A172 (cell line): ENCODE measurements at places on chromosomes 2 and 18. TPM values are rescaled to one million over a fixed set of nuclear protein-coding genes. Genes with fewer than 3 reads are reported as not detected.

GRCh38 chr2:15788830-15789229, 151.5 kb upstream of the MYCN start:
- DNase-seq: no peak

DNA sequence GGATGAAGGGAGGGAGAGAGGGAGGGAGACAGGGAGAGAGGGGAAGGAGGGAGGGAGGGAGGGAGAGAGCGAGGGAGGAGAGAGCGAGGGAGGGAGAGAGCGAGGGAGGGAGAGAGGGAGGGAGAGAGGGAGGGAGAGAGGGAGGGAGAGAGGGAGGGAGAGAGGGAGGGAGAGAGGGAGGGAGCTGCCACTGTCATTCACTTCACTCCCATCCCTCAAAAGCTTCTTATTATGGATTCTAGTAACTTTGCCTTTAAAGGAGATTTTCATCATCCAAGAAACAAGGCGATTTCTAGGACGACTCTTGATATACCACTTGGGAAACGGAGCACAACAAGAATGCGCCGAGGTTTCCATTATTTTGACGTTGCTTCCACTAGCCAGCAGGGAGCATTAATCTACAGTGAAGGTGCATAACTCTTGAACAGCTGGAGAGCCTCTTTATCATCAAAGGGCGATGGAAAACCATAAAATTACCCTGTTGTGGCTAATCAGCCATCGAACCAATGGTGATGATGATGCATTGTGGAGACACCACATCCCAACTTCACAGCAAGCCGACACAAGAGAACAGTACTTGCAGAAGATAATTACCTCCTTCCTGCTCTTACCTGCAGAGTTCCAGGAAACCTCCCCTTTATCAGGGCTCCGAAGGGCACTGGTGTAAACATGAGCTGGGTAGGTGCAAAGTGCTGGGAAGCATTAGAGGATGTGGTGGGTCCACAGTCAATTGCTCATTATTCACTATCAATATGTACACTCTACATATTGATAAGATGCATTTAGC, 130.5 kb downstream of the EIPR1 start:
- DNase-seq: no peak

TTC39C gene
- 17.8 and 21.8 TPM in 2 replicates for total RNA-seq

GRCh38 chr2:66897691-66898150, 462.8 kb downstream of the MEIS1 start:
- no peak for DNase-seq

GRCh38 chr2:46336283-46336959, 39.2 kb downstream of the EPAS1 start:
- no peak for DNase-seq

GRCh38 chr18:3360211-3360610, 89.8 kb upstream of the TGIF1 start:
- DNase-seq: no peak

DNA sequence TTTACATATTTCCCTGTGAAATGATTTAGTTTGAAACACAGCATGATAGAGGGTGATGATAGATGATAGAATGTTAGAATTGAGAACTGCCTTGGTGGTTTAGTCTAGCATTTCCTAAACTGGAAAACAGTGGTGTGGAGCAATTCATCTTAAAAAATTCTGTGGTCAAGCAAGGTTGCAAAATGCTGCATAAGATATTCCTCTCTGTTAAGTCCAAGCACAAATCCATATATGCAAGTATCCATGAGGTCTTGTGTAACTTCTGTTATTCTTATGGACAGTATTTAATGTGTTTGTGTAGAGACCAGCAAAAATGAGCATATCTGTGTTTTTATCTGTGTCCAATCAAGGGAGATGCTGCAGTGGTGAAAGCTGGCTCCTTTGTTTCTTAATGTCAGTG, 30.0 kb downstream of the CPS1 start:
- DNase-seq: no peak

- peak; percentile 24 for DNase-seq
Observed at GRCh38 chr2:148209603-148210002, 188.7 kb downstream of the MBD5 start.

DNA sequence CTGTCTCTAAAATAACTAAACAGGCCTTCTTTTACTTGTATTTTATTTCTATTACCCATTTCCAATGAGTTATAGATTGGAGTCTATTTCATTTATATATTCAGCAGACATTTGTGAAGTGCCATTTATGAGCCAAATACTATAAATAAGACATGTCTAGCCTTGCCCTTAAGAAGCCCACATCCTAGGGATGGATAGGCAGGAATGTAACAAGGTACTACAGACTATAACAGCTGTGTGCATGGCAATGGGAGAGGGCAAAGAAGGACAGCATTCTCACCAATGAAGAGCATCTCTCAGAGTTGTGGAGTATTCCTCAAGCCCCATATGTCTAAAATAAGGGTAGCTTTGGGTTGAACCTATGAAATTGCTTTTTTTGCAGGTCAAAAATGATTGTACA, 161.9 kb upstream of the RASGRP3 start:
- no peak for DNase-seq

ACKR3 gene
- total RNA-seq: 1.3 and 1.7 TPM in 2 replicates

GRCh38 chr2:182359990-182360662, 66.7 kb downstream of the PDE1A start:
- DNase-seq: no peak

GRCh38 chr2:33287507-33288005, 188.9 kb upstream of the RASGRP3 start:
- DNase-seq: no peak

DNA sequence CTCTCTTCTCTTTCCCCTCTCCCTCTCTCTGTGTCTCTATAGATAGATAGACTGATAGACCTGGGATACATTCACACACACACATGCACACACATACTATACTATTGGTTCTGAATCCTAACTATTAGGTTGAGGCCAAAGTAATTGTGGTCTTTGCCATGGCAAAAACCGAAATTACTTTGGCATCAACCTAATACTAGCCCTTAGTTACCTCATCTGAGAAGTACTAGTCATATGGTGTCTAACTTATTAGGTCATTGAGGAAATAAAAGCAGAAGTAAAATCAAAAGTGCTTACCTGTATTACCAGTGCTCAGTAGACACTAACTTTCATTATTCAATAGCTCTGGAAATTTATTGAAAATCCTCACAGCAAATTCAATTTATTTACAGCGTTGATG, 451.5 kb downstream of the EPHA4 start:
- DNase-seq: no peak

PDCD1 gene
- total RNA-seq: 0.10 TPM in 1 of 2 replicates, not detected in the other

DNA sequence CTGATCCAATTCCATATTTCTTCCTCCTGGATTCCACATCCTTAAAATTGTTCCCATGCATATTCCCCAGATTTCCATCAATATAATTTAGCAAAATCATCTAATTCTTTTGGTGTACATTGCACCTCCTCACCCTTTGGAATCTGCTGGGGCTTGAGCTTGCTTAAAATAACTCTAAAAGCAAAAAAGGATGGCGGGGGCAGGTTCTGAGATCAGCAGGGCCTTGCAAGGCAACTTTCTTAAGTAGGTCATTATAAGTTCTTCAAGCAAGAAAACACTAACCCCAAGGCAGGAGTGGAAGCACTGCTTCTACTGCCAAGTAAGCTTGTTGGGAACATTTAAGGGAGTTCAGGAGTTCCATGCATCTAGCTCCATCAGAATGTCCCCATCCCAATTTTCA, 254.3 kb upstream of the CCDC68 start:
- no peak for DNase-seq

NEU2 gene
- not detected in 2 replicates for total RNA-seq

GRCh38 chr18:13007248-13007560, 16.0 kb downstream of the CEP192 start:
- no peak for DNase-seq

DNA sequence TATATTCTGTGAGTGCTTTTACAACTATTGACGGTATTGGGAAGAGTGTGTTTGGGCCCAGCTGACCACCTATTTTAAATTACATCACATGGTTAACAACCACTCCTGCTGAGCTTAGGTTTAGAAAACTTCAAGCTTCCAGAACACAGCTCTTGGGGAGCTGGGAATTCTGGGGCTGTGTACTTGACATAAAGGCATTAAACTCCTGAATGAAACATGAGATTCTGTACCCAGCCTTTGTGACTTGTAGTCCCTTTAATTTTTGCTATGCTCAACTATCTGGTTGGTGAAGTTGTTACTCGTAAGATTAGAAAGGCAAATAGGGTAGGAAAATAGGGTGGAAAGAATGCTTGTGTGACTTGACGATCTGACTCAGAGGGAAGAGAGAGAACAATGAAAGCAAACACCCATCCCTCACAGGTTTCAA, 66.9 kb downstream of the LTBP1 start:
- DNase-seq: no peak

NPHP1 gene
- total RNA-seq: 17.4 and 25.7 TPM in 2 replicates

SOS1 gene
- 10.3 and 14.1 TPM in 2 replicates for total RNA-seq

DNA sequence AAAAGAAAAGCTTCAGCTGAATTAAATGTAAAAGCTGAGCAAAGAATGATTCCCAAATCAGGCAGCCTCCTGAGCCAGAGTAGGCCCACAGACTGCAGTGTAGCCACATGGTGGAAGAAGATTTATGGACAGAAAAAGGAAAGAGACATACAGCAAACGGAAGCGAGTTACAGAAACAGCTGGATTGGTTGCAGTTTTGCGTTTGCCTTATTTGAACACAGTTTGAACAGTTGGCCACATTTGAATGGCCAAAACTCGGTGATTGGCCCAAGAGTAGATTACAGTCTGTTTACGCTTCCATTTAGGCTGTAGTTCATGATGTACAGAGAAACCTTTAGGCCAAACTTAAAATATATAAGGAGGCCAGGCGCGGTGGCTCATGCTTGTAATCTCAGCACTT, 35.1 kb downstream of the SH2D6 start:
- DNase-seq: no peak

DNA sequence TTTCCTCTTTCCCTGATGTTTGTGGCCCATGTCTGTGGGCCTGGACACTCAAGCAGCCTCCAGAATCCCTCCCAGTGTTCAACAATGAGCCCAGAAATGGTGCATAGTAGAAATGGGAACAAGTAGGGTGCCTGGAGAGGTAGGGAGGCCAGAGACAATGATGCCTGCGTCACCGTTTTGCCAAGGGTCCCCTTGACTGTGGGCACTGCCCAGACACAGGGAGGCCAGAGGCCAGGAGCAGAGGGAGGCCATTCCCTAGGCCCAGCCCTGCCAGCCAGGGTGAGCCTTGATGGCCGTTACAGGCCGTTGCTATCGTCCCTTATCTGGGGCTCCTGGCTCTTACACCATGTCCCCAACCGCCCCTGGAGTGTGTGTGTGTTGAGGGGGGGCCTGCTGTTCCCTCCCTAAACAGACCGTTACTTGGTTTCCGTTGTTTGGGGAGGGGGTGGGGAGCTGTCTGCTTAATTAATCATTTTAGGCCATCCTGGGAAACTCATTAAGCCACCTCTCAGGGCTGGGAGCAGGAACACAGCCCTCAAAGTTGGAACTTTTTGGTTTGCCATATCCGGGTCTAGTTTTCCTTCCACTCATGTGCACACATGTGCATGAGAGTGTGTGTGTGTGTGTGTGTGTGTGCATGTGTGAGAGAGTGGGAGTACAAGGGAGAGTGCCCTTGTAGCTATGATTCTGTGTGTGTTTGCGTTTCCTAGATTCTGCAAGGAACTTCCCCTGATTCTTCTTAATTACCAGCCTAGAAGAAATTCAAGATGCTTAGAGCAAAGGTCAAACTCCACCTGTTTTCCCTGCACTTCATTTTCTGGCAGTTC, 135.2 kb upstream of the HAAO start:
- no peak for DNase-seq

DNA sequence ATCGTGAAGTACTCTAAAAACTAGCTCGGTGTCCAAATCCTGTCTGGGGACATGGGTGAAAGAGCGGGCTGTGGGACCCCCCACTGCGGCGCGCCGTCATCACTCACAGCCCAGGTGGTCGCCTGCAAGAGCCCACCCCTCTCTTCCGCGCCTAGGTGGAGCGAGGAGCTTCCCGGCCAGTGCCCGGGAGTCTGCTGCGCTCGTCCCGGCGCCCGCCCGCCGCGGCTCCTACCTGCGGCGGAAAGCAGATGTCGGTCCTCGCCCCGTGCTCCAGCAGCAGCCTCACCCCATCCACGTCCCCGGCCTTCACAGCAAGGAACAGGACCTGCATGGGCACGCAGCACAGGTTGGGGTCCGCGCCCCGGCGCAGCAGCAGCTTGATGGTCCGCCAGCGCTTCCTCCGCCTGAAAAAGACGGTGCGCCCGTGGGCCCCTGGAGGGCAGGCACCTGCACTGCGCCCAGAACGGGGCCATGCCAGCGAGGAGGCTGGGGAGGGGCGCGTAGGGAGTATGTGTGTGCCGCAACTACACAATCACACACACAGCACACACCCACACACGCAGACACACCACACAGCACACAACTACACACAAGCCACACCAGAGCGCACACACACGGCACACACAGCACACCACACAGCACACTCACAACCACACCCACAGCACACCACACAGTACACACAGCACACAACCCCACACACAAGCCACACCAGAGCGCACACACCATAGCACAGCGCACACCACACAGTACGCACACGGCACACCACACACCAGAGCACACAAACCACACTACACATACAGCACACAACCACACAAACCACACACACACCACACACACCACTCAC, 37.4 kb downstream of the ANKMY1 start:
- no peak for DNase-seq

GRCh38 chr18:51639541-51639940, 442.1 kb upstream of the MEX3C start:
- no peak for DNase-seq

GPR39 gene
- total RNA-seq: 3.6 and 4.7 TPM in 2 replicates

- DNase-seq: no peak
Observed at GRCh38 chr18:76881744-76882143, 59.4 kb downstream of the ZNF236 start.

ALK gene
- 0.07 and 0.26 TPM in 2 replicates for total RNA-seq

ATRAID gene
- 191 and 231 TPM in 2 replicates for total RNA-seq

TRIB2 gene
- 2.0 and 8.3 TPM in 2 replicates for total RNA-seq

GRCh38 chr2:73640511-73640911, 1.7 kb downstream of the NAT8 start:
- no peak for DNase-seq

DNA sequence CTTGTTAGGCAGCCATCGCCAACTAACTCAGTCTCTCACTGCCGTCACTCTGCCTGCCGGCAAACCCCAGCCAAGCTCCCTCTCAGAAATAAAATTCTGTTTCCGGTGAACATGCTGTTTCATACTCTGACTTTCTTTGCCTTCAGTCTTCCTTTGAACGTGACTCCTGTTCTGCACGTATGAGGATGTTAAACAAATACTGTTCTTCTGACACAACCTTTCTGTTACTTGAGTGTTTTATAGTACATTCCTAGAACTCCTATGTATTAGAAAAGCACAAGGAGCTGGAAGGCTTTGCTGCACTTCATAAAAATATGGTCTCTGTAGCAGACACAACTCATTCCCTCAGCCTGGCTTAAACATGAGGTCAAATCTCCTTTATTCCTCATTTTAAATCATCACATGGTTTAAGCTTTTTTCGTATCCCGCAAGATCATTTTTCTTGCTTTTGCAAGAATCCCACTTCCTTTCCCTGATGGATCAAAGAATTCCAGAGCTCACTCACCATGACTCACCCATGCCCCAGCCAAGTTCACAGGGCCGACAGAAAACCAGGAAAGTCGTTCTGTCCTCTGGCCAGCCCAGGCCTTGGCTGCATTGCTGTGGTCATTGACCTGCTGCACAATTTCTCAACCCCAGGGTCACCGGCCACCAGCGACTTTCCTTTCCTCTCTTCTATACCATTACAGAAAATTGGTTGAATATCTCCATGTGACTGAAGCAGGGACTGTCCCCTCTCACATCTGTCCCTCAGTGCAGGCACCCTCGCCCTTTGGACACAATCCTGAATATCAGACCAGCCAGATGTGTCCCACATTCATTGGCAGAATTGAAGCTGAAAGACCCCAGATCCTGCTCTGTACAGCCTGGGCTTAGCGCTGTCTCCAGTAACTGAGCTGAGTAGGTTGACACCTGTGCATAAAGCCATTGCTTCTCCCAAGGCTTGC, 183.1 kb upstream of the ARL4C start:
- peak; percentile 97 for DNase-seq

ARHGAP28 gene
- 20.4 and 24.3 TPM in 2 replicates for total RNA-seq
